ENCODE measurements at places on chromosomes 4 and X. TPM values are rescaled to one million over a fixed set of nuclear protein-coding genes. Genes with fewer than 3 reads are reported as not detected.

CCNB3 gene
- 0.89 TPM for total RNA-seq

DNA sequence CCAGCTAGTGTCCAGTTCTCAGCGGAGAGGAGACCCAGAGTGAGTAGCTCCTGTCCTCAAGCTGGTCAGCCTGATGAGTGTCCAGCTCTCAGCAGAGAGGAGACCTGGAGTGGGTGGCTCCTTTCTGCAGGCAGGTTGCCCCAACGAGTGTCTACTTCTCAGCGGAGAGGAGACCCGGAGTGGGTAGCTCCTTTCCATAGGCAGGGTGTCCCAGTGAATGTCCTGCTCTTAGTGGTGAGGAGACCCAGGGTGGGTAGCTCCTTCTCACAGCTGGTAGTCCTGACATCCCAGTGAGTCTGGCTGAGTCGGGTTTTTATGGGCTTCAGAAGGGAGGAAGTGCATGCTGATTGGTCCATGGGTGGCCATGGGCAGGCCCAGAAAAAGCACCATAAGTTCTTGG, 55.7 kb upstream of the NUDT6 start:
- H3K27ac ChIP-seq: no peak overlapping the region
- no peak for DNase-seq
- H3K4me3 ChIP-seq: no peak overlapping the region
- peaks cover 62% of the 10 kb centered on the region for H3K36me3 ChIP-seq

GRCh38 chr4:54209617-54210016, 19.5 kb upstream of the PDGFRA start:
- H3K4me3 ChIP-seq: no peak overlapping the region
- H3K27ac ChIP-seq: no peak overlapping the region
- H3K27me3 ChIP-seq: peaks cover 17% of the 10 kb centered on the region
- DNase-seq: no peak
- no peaks in the 10 kb centered on the region for H3K4me1 ChIP-seq
- H3K36me3 ChIP-seq: peaks cover 2% of the 10 kb centered on the region

SSX2 gene
- total RNA-seq: not detected

- H3K4me1 ChIP-seq: no peaks in the 10 kb centered on the region
- H3K4me3 ChIP-seq: no peak overlapping the region
Measured at GRCh38 chr4:181909368-181909767, 333.8 kb upstream of the TENM3 start.

IL1RAPL2 gene
- 0.50 TPM for total RNA-seq

SORCS2 gene
- 1.2 TPM for total RNA-seq

GRCh38 chr4:123832173-123833026, 435.8 kb downstream of the SPRY1 start:
- no peak for DNase-seq
- H3K27me3 ChIP-seq: no peaks in the 10 kb centered on the region
- peaks cover 8% of the 10 kb centered on the region for H3K36me3 ChIP-seq
- H3K27ac ChIP-seq: peak overlapping the region; percentile 65
- peaks cover 47% of the 10 kb centered on the region for H3K4me1 ChIP-seq

GRCh38 chr4:87982446-87983010, 7.0 kb downstream of the SPP1 start:
- H3K4me3 ChIP-seq: no peak overlapping the region
- H3K4me1 ChIP-seq: peaks cover 10% of the 10 kb centered on the region
- H3K27me3 ChIP-seq: no peaks in the 10 kb centered on the region
- H3K36me3 ChIP-seq: no peaks in the 10 kb centered on the region
- DNase-seq: no peak
- H3K27ac ChIP-seq: no peak overlapping the region

DNA sequence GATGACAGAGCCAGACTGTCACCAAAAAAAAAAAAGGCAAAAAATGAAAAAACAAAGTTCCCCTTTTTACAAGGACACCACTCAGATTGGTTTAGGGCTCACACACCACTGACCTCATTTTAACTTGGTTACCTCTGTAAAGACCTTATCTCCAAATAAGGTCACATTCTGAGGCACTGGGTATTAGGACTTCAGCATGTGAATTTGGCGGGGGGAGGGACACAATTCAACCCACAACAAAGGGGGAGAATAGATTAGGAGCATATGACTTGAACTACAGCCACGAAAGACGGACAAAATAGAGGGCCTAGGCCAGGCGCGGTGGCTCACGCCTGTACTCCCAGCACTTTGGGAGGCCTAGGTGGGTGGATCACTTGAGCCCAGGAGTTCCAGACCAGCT, 31.0 kb upstream of the ARAF start:
- H3K4me1 ChIP-seq: no peaks in the 10 kb centered on the region
- H3K27me3 ChIP-seq: no peaks in the 10 kb centered on the region
- H3K4me3 ChIP-seq: no peak overlapping the region
- no peak overlapping the region for H3K27ac ChIP-seq
- DNase-seq: no peak
- H3K36me3 ChIP-seq: peaks cover 3% of the 10 kb centered on the region

DNA sequence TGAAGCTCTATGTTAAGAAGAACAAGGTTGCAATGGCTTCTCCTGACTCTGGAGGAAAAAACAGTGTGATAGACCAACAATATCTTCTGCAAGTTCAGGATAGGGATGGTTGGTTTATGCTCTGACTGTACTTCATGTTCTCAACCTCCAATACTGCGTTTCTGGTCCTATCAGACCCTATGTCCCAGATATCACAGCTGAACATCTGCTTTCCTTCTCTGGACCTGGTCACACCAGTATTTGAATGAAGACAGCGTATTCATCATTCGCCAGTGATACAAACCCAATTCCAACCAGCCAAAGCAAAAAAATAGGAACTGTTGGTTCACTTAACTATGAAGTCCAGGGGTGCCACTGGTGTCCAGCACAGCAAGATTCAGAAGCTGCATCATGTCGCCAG, 124.5 kb upstream of the KLF3 start:
- H3K27me3 ChIP-seq: no peaks in the 10 kb centered on the region
- no peak overlapping the region for H3K27ac ChIP-seq
- peaks cover 5% of the 10 kb centered on the region for H3K4me1 ChIP-seq
- no peaks in the 10 kb centered on the region for H3K36me3 ChIP-seq

GRCh38 chrX:17563515-17563914, 173.8 kb upstream of the SCML1 start:
- peaks cover 27% of the 10 kb centered on the region for H3K4me1 ChIP-seq
- H3K27ac ChIP-seq: no peak overlapping the region
- DNase-seq: no peak
- H3K27me3 ChIP-seq: no peaks in the 10 kb centered on the region

DNA sequence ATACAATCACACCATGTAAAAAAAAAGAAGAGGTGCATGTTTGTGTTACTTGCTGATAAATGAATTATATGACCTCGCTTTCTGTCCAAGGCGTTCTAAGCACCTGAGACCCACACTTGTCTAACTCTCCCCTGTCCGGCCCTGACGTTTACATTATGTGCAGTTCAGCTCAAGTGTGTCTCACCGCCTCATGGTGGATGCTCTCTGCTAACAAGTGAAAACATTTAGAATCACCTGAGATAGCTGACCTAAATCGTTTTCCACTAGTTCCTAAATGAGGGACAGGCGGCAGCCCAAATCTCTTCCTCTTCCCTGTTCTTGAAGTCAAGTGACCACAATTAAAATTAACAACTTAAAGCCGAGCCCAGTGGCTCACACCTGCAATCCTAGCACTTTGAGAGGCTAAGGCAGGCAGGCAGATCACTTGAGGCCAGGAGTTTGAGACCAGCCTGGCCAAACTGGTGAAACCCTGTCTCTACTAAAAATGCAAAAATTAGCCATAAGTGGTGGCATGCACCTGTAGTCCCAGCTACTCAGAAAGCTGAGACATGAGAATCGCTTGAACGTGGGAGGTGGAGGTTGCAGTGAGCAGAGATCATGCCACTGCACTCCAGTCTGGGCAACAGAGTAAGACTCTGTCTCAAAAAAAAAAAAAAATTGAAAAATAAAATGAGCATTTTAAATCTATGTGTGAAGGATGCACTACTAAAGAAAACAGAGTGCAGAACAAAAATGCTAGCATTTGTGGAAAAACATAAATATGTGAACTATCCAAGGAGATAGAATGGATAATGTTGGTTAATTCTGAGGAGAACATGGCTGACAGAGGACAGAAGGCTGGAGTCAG, 3.9 kb upstream of the TIFA start:
- H3K27ac ChIP-seq: no peak overlapping the region
- no peaks in the 10 kb centered on the region for H3K36me3 ChIP-seq
- DNase-seq: no peak

DNA sequence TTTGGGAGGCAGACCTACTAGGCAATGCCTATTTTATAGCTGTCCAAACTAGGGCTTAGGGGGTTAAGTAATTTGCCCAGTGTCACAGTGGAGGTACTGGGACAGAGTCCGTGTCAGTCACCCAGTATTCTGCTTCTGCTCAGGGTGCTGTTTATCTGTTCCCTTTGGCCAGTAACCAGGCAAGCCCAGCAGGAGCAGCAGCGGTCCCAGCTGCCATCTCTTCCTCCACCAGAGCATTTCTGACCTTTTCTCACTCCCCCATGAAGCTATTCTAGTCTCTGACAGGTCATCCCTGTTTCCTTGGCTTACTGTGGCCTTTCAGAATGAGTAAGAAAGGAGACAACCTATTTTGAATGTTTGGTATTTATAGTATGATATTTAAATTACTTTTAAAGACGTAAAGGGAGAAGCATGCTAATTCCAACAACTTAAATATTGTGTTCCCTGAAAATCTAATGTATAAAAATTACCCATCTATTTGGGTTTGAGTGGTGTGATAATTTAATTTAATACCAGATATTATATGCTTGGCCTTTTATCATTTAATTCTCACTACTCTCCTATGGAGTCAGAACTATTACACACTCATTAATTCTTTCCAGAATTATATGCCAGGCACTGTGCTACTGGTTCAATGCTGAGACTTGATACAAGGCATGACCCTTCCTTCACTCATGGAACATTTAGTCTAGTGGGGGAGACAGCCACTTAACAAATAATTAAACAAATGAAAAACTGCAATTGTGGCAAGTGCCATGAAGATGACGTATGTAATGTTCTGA, 60.6 kb downstream of the RPS6KA3 start:
- no peaks in the 10 kb centered on the region for H3K4me1 ChIP-seq
- no peak for DNase-seq
- H3K36me3 ChIP-seq: peaks cover 15% of the 10 kb centered on the region
- no peaks in the 10 kb centered on the region for H3K27me3 ChIP-seq
- H3K27ac ChIP-seq: no peak overlapping the region
- no peak overlapping the region for H3K4me3 ChIP-seq

ARHGAP6 gene
- 2.3 TPM for total RNA-seq

DNA sequence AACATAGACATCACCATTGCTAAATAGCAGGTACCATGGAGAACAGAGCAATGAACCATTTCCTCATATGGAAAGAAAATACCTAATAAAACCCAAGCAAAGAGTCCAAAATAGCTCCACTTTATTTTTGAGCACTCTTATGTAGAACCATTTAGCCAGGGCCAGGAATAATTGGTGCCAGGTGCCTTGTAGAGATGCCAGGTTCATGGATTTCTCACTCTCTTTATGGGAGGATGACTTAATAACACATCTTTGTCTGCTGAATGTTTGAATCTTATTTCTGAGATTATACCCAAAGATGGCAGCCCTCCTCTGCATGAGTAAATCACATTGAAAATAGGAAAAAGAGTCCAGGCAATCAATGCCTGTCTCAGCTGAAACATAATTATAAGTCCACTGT, 212.3 kb upstream of the SFRP2 start:
- no peak for DNase-seq
- no peak overlapping the region for H3K4me3 ChIP-seq
- H3K27ac ChIP-seq: no peak overlapping the region
- peaks cover 8% of the 10 kb centered on the region for H3K4me1 ChIP-seq

GRCh38 chr4:127015667-127016117, 617.1 kb upstream of the INTU start:
- peaks cover 3% of the 10 kb centered on the region for H3K36me3 ChIP-seq
- no peak for DNase-seq
- H3K4me3 ChIP-seq: no peak overlapping the region

DNA sequence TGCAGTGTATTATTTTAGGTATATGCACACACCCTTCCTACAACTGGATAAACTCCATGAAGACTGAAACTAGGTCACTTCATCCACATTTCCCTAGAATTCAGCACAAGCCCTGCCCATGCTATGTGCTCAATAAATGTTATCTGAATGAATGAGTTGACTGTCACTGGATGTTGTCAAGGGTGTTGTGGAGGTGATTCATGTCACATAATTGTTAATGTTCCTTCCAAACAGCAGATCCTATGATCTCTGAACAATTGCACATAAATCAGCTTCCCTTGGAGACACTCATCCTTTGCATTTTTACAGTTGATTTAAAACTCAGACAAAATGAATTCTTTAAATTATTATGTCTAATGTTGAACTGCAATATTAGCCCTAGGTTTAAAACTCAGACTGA, 154.7 kb downstream of the TSPAN5 start:
- H3K27ac ChIP-seq: no peak overlapping the region
- H3K36me3 ChIP-seq: peaks cover 21% of the 10 kb centered on the region
- no peak for DNase-seq
- peaks cover 25% of the 10 kb centered on the region for H3K4me1 ChIP-seq

- DNase-seq: no peak
- H3K27ac ChIP-seq: no peak overlapping the region
- H3K36me3 ChIP-seq: peaks cover 8% of the 10 kb centered on the region
- peaks cover 10% of the 10 kb centered on the region for H3K4me1 ChIP-seq
- H3K27me3 ChIP-seq: no peaks in the 10 kb centered on the region
Measured at GRCh38 chrX:46739736-46740135, 19.2 kb downstream of the SLC9A7 start.

DNA sequence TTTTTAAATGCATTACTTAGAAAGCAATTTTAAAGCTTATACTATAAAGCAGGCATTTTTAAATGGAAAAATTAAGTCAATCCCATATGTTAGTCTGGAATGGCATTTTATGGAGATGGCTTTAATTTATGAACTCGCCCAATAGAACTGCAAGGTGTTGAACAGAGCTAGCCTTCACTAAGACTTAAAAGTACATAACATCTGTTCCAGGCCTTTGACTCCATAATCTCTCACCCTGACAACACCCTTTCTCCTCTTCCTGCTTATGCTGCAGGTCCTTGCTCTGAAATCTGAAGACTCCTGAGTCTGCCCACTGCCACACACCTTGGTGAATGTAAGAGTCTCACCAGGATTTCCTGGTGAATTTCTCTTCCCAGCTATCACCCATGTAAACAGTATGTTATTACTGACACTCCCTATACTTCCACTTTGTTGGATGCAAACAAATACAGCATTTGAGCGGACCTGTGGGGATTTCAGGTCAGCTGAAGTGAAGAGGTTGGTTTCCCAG, 17.7 kb upstream of the SLC39A8 start:
- H3K4me3 ChIP-seq: no peak overlapping the region
- no peaks in the 10 kb centered on the region for H3K27me3 ChIP-seq
- no peak overlapping the region for H3K27ac ChIP-seq
- no peak for DNase-seq
- no peaks in the 10 kb centered on the region for H3K36me3 ChIP-seq
- H3K4me1 ChIP-seq: no peaks in the 10 kb centered on the region

GRCh38 chr4:20017070-20017776, 234.5 kb upstream of the SLIT2 start:
- no peak for DNase-seq
- no peaks in the 10 kb centered on the region for H3K27me3 ChIP-seq
- H3K27ac ChIP-seq: no peak overlapping the region

DNA sequence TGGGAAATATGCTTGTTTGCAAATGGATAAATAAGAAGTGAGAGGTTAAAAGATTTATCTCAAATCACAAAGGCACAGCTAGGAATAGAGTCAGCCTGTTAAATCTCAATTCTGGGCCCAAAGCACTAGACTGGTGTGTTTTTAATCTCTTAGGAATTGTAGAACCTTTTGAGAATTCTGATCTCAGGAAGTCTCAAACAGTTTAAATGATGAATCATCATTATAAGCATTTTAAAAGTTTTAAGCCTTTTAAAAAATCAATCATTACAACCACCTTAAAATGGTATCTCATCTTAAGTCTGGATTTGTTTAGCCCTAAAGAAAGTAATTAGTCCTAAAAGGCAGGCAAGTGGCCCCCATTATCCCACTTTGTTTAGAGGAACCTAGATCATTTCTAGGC, 17.8 kb downstream of the DGKK start:
- no peak overlapping the region for H3K27ac ChIP-seq
- no peak for DNase-seq
- H3K4me1 ChIP-seq: no peaks in the 10 kb centered on the region
- no peaks in the 10 kb centered on the region for H3K36me3 ChIP-seq
- peaks cover 2% of the 10 kb centered on the region for H3K27me3 ChIP-seq

All from neural crest cell (in vitro differentiated cells).